ENCODE measurements at places on chromosomes 6 and 20.

- DNase-seq = no peak
These were observed 50.3 kb downstream of the MYH7B start for GRCh38 chr20:35006009-35006408.

DNA sequence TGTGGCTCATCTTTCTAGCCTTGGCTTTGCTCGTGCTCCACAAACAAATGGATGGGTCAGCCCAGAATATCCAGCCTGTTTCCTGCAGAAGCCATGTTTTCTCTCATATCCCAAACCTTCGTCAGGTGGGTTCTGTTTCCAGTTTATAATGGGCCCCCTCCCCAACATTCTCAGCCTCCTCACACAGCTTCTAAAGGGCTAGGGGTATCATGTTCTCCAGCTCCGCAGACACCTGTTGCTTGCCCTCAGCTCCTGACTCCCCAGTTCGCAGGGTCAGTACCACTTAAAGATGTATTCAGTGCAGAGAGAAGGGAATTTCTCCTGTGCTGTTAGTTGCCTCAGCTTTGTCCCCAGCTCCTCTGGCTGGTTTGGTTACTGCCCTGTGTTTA lies 447.3 kb upstream of the JARID2 start:
- DNase-seq = no peak

GRCh38 chr20:21509079-21509596 lies 4.7 kb downstream of the NKX2-2 start:
- no peak for DNase-seq

DNA sequence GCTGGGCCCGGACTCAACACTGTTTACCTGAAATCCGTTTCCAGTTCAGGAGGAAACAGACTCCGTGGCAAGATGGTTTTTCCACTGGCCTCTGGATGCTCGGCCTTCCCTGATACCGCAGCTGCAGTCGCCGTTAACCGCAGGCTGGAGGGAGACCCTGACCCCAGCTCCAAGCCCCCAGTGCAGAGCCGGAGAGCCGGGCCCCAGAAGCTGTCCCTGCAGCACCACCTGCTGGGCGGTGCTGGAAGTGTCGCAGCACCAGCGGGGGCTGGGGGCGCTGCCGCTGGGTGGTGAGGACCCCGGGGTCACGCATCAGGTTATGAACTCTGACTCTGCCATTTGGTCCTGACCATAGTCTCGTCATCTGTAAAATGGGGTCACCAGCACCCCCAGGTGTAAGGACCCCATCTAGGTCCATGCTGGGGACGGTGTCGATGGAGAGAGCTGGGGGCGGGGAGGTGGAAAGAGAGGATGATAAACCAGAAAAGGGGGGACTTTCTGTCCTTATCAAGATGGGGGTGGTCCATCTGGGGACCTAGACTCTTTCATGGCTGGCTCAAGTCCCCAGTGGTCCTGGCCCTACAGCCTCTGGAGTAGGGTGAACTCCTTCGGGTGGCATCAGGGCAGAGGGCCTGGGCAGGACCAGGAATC lies 20.8 kb upstream of the CHRNA4 start:
- no peak for DNase-seq

DNA sequence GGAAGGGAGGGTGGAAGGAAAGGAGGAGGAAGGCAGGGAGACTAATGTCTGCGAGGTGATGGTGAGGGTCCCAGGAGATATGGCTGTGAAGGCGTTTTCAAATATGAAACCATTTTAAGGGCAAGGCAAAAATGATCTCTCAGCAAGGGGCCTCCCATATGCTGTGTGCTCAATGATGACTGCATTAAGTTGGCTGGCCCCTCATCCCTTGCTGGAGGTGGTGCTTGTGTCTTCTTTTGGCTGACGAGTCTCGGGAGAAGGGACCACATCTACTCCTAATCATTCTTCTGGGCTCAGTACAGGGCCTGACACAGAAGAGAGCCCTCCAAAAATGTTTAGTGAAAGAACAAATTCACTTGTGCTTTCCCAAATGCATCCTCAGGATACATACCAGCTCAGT lies 23.0 kb upstream of the MRPS18A start:
- DNase-seq = no peak

- DNase-seq = no peak
These were observed 119.5 kb downstream of the MYB start for GRCh38 chr6:135300576-135300975.

DNA sequence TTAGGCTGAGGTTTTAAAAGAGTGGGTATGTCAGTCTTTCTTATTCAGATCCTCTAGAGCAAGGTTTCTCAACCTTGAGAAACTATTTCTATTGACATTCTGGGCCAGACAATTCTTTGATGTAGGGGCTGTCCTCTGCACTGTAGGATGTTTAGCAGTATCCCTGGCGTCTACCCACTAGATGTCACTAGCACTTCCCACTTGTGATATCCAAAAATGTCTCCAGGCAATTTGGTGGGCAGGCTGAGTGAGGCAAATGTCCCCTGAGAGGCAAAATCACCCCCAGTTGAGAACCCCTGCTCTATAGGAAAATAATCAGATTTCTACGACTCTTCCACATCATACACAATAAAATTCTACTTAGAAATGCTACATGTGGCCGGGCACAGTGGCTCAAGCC lies 7.7 kb upstream of the ZKSCAN8 start:
- no peak for DNase-seq

GRCh38 chr6:158077676-158078075 lies 90.4 kb downstream of the SERAC1 start:
- no peak for DNase-seq

- DNase-seq = no peak
These were observed 361.4 kb upstream of the JAG1 start for GRCh38 chr20:11035211-11035610.

DNA sequence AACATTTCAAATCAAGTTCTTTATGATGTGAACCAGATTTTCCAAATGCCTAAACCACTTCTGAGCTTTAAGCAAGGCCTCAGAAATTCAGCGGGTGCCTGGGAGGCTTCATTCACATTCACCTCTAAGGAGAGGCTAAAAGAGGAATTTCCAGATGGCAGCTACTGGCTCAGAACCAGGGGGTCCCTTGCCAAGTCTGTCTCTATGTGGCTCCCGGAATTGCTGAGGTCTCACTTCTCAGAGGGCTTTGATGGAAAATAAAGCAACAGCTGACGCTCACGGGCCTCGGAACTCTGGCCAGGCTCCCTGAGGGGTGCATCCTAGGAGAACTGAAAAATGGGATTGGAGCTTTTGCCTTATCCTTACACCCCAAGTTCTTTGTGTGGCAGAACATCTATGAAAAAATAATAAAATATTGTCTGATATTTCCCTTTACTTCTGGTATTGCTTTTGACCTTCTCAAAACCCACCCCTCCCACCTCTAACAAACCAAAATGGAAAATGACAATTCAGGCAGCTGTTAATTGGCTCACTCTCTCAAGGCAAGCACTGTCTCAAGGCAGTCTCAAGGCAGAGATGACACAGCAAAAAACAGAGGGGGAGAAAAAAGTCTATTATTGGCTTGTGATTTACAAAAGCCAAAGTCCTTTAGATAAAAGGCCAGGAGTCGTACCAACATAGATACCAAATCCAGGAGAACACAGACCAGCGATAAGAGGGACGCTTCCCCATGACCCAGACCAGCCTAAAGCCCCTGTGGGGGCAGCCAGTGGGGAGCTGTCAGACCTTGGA lies 21.8 kb upstream of the LRRN4 start:
- DNase-seq = no peak

DNA sequence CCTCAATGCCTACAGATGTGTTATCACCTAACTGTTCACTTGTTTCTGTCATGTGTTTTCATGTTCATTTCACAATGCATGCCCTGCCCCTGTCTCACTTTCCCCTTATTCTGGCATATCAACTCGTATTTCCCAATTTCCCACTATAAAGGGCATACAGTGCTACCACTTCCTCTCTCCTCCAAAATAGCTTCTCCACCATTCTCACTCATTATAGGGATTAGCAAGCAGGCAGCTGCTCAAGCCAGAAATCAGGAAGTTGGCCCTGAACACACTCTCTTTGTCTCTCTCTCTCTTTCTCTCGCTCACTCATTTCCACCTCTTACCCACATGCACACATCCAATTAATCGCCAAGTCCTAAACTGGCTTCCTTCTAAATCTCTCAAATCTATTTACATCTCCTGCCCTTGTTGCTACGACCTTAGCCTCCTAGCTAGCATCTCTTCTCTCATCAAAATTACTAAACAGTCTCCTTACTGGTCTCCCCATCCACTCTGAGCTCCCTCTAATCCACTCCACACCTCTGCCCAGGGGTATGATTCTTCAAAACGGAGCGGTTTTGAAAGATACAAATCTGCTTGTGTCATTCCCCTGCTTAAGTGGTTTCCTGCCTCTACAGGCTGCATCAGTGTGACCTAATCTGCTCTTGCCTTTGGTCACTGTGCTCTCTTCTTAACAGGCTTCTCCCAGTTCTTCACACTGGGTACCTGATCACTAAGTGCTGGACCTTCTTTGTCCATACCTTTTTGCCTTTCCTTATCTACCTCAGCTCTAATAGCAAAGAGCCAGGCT lies 196.2 kb downstream of the BTBD9 start:
- DNase-seq = no peak

DNA sequence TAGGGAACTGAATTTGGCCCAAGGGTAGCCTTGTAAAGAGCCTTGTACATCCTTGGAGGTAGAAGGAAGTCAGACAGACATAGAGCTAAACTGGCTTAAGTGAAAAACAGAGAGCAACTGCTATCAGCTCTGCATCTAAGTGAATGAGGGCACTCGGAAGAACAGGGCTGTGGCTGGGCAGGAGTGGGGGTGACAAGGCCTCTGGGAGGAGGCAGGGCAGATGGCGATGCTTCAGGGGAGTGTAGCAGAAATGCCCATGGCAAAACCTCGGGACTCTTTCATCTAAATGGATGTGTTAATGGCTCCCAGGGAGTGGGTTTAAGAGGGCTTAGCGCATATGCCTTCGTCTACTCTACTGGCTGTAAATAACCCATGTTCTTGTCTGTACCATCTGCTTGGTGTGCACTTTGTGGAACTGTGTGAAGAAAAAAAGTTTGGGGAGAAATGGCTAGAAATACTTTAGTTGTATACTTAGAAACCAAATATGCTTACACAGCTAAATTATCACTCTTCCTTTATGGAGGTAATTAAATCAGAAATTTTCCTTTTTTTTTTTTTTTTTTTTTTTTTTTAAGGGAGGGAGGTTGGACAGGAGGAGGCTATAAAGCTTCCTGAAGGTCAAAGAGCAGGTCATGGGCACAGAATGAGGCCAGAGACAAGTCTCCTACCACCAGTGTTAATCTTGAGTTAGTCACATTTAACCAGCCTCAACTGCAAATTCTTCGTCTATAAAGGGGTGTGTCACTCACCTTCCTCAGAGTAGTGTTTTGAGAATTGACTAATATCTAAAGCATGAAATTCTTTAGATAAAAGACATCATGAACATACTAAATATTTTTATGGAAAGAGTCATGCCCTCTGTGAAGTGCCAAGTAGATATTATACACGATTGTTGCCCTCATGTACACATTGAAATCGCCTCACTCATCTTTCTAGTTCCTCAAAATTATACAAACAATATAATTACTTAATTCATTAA lies 60.9 kb downstream of the FYN start:
- no peak for DNase-seq

- no peak for DNase-seq
These were observed 120.4 kb downstream of the ARMC2 start for GRCh38 chr6:108968325-108969316.

DNA sequence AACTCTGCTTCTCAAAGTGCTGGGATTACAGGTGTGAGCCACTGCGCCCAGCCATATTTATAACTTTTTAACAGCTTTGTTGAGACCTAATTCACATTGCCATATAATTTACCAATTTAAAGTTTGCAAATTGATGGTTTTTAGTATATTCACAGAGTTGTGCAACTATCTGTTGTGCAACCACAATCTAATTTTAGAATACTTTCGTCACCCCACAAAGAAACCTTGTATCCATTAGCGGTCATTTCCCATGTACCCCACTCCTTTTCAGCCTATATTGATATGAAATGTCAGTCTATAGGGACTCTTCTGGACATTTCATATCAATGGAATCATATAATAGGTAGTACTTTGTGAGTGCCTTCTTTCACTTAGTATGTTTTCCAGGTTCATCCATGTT lies 55.8 kb downstream of the FOXO3 start:
- DNase-seq = no peak

GRCh38 chr6:162572240-162572639 lies 155.3 kb downstream of the PRKN start:
- no peak for DNase-seq

- no peak for DNase-seq
These were observed 2.7 kb downstream of the BCAS1 start for GRCh38 chr20:54067606-54068174.

- no peak for DNase-seq
These were observed 33.3 kb upstream of the TXLNB start for GRCh38 chr6:139325125-139325524.

- DNase-seq = no peak
These were observed 59.2 kb upstream of the SLC32A1 start for GRCh38 chr20:38665094-38665493.

DNA sequence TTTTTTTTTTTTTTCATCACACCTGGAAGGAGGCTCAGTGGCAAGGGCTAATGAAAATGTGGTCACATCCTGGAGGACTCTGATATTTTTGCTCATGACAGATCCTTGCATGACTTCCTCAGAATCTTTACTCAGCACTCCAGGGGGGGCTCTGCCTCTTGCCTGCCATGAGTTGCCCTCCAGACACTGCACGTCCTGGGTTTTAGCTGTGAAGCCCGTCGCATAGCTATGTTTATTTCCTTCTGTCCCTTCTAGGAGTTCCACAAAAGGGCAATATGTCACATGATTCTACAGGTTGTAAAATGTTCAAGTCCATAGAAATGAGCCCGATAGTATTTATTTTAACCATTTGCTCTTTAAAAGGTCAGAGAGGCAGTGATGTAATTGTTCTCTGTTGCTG lies 18.2 kb downstream of the MAS1 start:
- DNase-seq = no peak

GRCh38 chr6:131597446-131597845 lies 24.4 kb downstream of the ARG1 start:
- DNase-seq = no peak

DNA sequence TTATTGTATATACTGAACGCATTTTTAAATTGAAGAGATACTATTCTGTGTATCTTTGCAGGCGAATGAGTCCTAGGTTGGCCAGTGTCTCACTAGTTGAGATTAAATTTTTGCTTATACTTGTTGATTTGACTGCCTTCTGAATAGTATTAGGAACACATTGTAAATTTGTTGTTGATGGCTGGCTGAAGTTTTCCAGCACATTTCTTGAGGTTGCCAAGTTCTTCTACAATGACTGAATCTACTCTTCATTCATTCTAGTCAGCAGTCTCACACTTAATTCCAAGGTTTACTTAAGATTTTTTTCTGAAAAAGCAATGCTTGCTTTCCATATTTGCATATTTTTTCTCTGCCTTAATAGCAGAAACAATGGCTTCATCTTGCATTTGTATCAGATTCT lies 151.7 kb downstream of the ZFAND3 start:
- no peak for DNase-seq

GRCh38 chr6:134345789-134346188 lies 27.9 kb upstream of the SGK1 start:
- DNase-seq = no peak

DNA sequence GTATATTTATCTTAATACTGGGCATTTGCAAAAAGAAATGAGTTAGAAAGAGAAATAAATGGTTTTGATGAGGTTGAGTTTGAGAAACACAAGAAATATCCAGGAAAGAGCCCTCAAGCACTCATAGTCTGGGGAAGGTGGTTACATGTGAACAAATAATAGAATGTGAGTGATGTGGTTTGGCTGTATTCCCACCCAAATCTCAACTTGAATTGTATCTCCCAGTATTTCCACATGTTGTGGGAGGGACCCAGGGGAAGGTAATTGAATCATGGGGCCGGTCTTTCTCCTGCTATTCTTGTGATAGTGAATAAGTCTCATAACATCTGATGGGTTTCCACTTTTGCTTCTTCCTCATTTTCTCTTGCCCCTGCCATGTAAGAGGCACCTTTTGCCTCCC lies 334.1 kb downstream of the COL12A1 start:
- no peak for DNase-seq

GRCh38 chr6:28371706-28372451 lies 22.1 kb downstream of the ZKSCAN3 start:
- no peak for DNase-seq
